COLO829 (cell line): ENCODE measurements at places on chromosomes 3 and 15.

DNA sequence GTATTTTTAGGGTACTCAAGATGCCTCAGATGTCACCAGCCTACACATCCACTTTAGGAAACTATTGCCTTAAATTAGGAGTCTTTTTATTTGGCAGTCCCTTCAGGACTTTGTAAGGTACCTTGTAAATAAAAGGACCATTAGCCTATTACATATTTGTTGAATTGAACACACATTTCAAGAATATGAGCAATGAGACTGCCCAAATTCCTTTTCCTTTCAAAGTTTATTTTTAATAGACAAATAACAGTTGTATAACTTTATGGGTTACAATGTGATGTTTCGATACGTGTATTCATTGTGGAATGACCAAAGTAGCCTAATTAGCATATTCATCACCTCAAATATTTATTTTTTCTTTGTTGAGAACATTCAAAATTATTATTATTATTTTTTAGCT, 176.7 kb upstream of the PDZRN3 start:
- DNase-seq: no peak

- DNase-seq: peak; percentile 57
Observed at GRCh38 chr3:29644956-29645636, 364.2 kb downstream of the RBMS3 start.

DNA sequence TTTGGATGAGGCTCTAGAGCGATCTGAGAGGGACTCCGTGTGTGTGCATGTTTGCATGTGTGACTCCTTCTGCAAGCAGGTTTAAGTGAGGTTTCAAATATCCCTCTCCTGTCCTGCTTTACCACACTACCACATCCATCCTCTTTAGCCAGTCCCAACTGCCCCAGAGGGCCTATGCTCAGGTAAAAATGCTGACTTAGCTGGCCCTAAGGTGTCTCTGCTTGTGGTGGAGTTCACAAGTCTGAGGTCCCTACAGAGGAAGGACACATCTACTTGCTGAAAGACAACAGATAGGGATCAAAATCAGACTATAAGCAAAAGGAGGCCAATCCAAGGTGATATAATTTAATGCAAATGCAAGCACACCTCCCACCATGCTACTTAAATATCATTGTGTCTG, 87.2 kb downstream of the B3GNT5 start:
- no peak for DNase-seq

GRCh38 chr3:143888846-143889245, 40.6 kb upstream of the SLC9A9 start:
- no peak for DNase-seq

GRCh38 chr3:33883538-33883950, 85.1 kb downstream of the PDCD6IP start:
- DNase-seq: peak; percentile 61

DNA sequence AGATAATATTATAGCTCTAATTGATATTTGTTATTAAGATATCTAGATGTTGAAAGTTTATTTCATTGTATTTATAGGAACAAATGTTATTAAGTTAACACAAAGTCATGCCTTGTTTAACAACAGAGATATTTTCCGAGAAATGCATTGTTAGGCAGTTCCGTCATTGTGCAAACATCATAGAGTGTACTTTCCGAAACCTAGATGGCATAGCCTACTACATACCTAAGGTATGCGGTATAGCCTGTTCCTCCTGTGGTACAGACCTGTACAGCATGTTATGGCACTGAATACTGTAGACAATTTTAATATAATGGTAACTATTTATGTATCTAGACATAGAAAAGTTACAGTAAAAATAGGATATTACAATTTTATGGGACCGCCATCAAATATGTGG, 114.3 kb downstream of the NAALADL2 start:
- DNase-seq: no peak

- DNase-seq: no peak
Observed at GRCh38 chr3:68088216-68088615, 433.8 kb upstream of the SUCLG2 start.

- DNase-seq: no peak
Observed at GRCh38 chr3:127536830-127537812, 53.4 kb downstream of the TPRA1 start.

DNA sequence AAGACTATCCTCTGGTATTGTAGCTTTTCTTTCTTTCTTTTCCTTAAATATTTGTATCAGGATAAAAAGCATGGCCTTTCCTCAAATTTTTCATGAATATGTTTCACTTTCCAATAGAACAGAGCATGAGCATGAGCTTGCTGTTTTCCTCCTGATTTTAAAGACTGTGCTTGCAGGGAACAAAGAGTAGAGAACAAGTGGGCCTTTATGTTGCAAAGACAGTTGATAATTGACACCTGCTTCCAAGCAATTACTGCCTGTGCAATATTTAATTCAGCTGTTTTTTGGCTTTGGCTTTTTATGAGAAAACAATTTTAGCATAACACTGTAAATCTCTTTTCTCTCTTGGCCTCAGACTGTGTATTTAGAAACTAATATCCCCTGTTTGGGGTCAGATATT, 263.6 kb upstream of the AZI2 start:
- no peak for DNase-seq

- no peak for DNase-seq
Observed at GRCh38 chr3:52983336-52983807, 62.5 kb downstream of the SFMBT1 start.

DNA sequence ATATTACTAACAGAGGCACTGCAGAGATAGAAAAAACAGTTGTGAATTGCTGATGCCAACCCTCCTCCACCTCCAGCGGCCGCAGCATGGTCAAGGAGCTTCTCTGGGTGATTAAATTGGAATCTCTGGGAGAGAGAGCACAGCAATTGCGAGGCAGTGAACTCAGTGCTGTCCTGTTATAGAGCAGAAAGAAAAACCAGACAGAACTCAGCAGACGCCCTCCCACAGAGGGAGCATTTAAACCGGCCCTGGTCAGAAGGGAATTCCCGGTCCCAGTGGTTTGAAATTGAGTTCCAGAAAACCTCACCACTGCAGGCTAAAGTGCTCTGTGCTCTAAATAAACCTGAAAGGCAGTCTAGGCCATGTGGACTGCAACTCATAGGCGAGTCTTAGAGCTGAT, 175.4 kb downstream of the SQOR start:
- no peak for DNase-seq

- DNase-seq: no peak
Observed at GRCh38 chr15:74213858-74214284, 11.3 kb upstream of the STRA6 start.

DNA sequence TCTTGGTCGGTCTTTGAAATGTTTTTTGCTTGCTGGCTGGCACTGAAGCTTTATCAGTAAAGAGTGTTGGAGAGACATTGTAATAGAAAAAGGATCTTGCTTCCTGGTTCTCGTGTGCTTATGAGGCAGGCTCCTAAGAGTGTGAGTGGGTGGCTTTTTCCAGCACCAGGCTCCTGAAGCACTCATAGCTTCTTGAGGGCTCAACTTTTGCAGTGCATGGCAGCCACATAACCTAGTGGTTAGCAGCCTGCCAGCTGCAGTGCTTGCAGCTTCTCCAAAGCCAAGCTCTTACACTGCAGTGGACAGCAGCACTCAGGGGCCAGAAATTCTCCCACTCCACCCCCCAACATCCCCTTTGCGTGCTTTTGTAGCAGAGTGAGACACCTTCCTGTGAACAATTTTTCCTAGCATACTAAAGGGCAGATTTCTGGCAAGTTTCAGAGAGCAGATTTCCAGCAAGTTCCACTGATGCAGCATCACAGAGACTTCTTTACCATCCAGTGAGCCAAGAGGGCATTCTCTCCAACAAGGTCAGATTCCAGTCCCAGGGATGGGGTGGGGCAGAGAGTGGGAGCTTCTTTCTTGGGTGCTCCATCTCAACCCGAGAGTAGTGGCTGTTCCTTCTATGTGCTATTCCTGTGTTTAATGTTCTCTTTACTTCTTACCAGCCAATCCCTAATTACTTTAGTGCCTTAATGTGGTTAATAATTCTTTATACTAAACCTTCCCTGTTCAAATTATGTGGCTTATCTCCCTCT, 15.8 kb upstream of the ARHGEF26 start:
- no peak for DNase-seq

- no peak for DNase-seq
Observed at GRCh38 chr15:88678755-88679154, 39.9 kb downstream of the ISG20 start.

- no peak for DNase-seq
Observed at GRCh38 chr15:81643771-81644170, 269.8 kb upstream of the TMC3 start.

- DNase-seq: no peak
Observed at GRCh38 chr3:87696124-87697013, 362.4 kb downstream of the CGGBP1 start.

GRCh38 chr15:100902436-100903167, 16.6 kb upstream of the LRRK1 start:
- DNase-seq: no peak

DNA sequence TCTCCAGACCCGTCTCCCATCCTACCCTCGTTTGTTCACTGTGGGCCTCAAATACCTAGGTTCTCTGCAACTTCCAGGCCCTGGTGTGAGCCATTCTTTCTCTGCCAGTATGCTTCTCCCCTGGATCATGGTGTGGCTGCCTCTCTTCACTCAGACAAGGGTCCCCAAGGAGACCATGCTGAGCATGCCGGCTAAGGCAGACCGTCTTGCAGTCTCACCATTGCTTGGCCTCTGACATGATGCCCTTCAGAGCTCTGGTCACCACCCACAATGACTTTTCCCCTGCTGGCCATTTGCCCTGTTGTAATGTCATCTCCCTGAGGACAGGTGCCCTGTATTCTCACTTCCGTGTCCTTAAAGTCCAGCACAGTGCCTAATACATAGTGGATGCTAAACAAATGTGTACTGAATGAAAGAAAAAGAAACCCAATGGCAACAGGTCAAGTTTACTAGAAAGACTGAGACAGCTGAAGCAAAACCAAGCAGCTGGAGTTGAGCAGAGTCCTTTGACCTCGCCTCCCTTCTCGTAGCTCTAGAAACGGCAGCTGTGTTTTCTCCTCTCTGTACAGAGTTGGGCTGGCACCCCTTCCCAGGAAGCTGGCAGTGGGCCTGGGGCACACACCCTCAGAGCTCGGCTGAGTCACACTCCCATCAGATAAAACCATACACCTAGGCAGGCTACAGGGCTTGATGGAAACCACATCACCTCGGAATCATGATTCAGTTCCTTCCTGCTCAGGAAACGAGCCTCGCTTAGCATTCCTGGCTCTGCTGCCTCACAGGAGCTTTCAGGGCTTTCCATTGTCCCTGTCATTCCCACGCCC, 8.6 kb downstream of the TLR9 start:
- DNase-seq: no peak
